ENCODE measurements at places on chromosomes 12 and 14. TPM values are rescaled to one million over a fixed set of nuclear protein-coding genes. Genes with fewer than 3 reads are reported as not detected.

GRCh38 chr14:53384073-53384472, 230.9 kb upstream of the DDHD1 start:
- no peak for DNase-seq

RNASE3 gene
- 0.44 TPM for polyA plus RNA-seq

DNA sequence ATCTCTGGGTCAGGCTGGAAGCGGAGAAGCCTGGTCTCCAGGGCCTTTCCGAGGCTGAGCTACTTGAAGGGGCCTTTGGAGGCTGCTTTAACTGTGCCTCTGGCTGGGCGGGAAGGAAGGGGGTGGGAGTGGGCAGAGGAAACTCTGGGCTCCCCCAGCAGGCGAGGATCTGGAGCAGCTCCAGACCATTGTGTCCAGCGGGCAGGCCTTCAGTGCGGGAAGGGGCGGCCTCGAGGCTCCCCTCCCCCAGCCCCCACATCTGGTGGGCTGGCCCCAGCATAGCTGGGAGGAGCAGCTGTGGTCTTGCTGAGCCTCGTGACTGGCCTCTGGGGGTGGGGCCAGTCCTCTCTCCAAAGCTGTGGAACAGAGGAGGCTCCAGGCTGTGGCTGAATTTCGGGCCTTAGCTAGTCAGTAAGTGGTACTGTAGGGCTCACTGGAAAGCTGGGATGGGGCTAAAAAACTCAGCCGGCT, 3.4 kb downstream of the TAMALIN start:
- peak; percentile 95 for DNase-seq

DNA sequence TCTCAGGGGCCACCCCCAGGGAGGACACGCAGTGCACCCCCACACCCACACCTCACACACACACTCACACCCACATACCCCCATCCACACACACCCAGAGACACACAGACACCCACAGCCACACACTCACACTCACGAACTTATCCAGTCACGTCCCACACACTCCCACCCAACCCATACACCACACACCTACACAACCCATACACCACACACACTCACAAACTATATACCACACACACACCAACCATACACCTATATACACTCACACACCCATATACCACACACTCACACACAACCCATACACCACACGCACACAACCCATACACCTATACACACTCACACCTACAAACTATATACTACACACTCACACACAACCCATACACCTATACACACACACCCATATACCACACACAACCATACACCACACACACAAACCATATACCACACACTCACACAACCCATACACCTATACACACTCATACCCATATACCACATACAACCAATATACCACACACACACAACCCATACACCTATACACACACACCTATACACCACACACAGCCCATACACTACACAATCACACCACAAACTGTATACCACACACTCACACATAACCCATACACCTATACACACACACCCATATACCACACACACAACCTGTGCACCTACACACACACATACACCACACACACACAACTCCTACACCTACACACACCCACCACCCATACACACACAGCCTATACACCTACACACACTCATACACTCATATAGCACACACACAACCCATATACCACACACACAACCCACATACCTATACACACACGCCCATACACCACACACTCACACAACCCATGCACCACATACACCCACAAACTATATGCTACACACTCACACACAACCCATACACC, 42.7 kb downstream of the TMEM121 start:
- DNase-seq, result no peak

GRCh38 chr12:106446419-106447092, 89.0 kb downstream of the POLR3B start:
- no peak for DNase-seq

DNA sequence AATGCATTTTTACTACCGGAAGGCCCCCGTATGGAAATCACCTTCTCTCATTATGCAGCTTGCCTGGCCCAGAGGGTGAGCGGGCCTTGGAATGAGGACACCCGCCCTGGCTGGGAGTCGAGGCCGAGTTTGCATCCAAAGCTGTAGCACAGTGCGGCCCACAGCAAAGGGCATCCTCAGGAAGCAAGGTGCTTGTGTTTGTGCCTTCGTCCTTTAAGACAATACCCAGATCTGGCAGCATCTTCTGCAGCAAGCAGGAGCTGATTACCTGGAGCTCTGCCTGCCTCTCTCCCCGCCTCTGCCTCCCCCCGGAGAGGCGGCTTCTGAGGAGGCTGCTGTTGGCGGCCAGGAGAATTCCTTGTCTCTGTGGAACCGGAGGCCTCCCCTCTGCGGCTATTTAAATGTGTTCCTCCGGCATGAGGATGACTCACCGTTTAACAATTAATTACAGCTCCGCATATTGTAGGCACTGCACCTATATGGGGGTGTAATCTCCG, 145.3 kb downstream of the CACNA1C start:
- DNase-seq, result no peak
